ENCODE measurements at places on chromosomes 7 and 10. TPM values are rescaled to one million over a fixed set of nuclear protein-coding genes. Genes with fewer than 3 reads are reported as not detected.

DNA sequence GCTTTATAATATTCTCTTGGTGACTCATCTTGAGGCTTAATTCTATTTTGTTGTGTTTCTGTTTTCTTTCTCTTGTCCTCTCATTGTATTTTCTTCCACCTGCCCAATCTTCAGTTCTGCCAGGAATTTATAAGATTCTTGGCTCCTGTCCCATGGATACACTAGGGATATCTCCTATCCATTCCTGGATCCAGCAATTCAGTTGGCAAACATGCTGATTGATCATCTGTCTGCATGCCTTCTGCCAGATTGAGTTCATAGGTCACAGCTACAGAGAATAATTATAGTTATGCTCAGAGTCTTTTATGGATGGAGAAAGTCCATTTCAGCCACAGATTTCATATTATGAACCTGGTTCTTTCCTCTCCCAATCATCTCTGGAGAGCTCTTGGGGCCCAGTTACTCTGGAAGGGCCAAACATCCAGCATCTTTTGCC is 140.4 kb upstream of the MAGI2 start:
- H3K27ac ChIP-seq: no peak overlapping the region
- H3K27me3 ChIP-seq: no peaks in the 10 kb centered on the region
- DNase-seq: no peak

CHCHD1 gene
- polyA plus RNA-seq: 8.8 TPM

ZNF487 gene
- polyA plus RNA-seq: 14.8 TPM

GRCh38 chr10:125994601-125995000 is 98.2 kb downstream of the FANK1 start:
- H3K4me1 ChIP-seq: no peaks in the 10 kb centered on the region
- H3K27me3 ChIP-seq: peaks cover 3% of the 10 kb centered on the region
- H3K27ac ChIP-seq: no peak overlapping the region
- H3K36me3 ChIP-seq: no peaks in the 10 kb centered on the region
- no peak for DNase-seq

DNA sequence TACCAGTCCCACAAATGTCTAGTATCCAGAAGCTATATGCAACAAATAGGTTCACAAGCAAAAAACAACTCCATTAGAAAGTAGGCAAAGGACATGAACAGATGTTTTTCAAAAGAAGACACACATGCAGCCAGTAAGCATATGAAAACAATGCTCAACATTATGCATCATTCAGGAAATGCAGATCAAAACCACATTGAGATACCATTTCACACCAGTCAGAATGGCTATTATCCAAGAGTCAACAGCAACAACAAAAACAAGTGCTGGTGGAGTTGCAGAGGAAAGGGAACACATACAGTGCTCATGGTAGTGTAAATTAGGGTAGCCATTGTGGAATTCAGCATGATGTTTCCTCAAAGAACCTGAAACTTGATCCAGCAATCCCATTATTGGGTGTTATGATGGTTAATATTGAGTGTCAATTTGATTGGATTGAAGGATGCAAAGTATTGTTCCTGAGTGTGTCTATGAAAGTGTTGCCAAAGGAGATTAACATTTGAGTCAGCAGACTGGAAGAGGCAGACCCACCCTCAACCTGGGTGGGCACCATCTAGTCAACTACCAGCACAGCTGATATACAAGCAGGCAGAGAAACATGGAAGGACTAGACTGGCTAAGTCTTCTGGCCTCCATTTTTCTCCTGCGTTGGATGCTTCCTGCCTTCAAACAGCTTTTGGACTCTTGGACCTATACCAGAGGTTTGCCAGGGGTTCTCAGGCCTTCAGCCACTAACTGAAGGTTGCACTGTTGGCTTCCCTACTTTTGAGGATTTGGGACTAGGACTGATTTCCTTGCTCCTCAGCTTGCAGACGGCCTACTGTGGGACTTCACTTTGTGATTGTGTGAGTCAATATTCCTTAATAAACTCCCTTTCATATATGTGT is 218.4 kb upstream of the SEMA3D start:
- no peak overlapping the region for H3K4me3 ChIP-seq
- H3K27me3 ChIP-seq: no peaks in the 10 kb centered on the region

AVPI1 gene
- 4.0 TPM for polyA plus RNA-seq

DNA sequence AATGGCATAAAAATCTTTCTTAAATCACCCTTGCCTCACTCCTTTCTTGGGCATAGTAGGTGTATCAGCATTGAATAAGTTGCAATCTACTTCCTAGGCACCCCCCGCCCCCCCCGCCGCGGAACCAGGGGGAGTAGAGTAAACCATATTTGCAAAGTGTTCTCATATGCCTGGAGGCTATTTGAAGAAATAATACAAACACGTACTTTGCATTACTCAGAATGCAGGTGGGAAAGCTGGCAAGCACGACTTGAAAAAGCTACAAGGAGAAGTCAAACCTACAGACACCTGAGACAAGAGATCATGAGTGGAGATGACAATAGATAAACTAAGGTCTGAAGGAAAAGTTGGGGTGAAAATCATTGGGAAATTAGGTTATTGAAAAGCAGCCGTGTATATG is 65.6 kb downstream of the POM121L12 start:
- H3K4me3 ChIP-seq: no peak overlapping the region
- no peaks in the 10 kb centered on the region for H3K4me1 ChIP-seq
- no peaks in the 10 kb centered on the region for H3K36me3 ChIP-seq

- no peaks in the 10 kb centered on the region for H3K27me3 ChIP-seq
- no peaks in the 10 kb centered on the region for H3K4me1 ChIP-seq
- no peak overlapping the region for H3K27ac ChIP-seq
- no peak for DNase-seq
These were observed 43.2 kb downstream of the MCMBP start for GRCh38 chr10:119829429-119829828.

SYNPO2L gene
- 0.03 TPM for polyA plus RNA-seq

ITIH5 gene
- polyA plus RNA-seq: not detected

GOT1 gene
- polyA plus RNA-seq: 5.8 TPM

PNLIPRP1 gene
- not detected for polyA plus RNA-seq

- no peak for DNase-seq
- no peaks in the 10 kb centered on the region for H3K36me3 ChIP-seq
- H3K27me3 ChIP-seq: no peaks in the 10 kb centered on the region
- H3K27ac ChIP-seq: no peak overlapping the region
- no peaks in the 10 kb centered on the region for H3K4me1 ChIP-seq
These were observed 673.4 kb downstream of the AUTS2 start for GRCh38 chr7:70271617-70272081.

CLCN1 gene
- not detected for polyA plus RNA-seq

ADAM12 gene
- 0.04 TPM for polyA plus RNA-seq

UBE3C gene
- 17.8 TPM for polyA plus RNA-seq

DNA sequence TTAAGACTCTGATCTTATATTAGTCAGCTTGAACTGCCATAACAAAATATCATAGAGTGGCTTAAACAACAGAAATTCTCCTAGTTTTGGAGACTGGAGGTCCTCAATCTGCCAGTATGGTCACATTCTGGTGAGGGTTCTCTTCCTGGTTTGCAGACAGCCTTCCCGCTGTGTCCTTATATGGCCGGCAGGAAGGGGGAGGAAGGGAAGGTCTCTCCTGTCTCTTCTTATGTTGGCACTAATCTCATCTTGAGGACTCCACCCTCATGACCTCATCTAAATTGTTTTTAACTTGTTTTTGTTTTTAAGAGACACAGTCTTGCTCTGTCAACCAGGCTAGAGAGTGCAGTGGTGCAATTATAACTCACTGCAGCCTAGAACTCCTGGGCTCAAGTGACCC is 53.1 kb downstream of the VPS41 start:
- H3K4me3 ChIP-seq: no peak overlapping the region
- H3K27me3 ChIP-seq: no peaks in the 10 kb centered on the region
- H3K36me3 ChIP-seq: peaks cover under 1% of the 10 kb centered on the region

MORN4 gene
- polyA plus RNA-seq: 1.5 TPM

CALCR gene
- polyA plus RNA-seq: not detected

DNA sequence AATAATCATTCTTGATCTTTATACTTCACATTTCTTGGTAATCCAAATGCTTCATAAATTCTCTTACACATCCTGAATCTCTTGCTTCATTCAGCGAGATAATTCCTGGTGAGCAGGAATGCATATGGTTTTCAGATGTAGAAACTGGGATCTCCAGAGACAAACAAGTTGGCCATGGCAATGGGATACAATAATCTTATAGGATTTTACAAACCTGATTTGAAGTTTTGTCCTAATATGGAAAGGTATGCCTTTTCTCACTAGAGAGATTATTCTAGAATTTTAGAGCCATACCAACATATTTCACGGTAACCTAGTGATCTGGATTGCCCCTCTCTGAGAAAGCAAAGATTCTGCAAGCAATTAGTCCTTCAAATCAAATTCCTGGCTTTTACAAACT is 13.1 kb upstream of the TRDMT1 start:
- peaks cover 6% of the 10 kb centered on the region for H3K4me1 ChIP-seq
- no peak for DNase-seq
- H3K27ac ChIP-seq: no peak overlapping the region
- no peaks in the 10 kb centered on the region for H3K27me3 ChIP-seq

DNA sequence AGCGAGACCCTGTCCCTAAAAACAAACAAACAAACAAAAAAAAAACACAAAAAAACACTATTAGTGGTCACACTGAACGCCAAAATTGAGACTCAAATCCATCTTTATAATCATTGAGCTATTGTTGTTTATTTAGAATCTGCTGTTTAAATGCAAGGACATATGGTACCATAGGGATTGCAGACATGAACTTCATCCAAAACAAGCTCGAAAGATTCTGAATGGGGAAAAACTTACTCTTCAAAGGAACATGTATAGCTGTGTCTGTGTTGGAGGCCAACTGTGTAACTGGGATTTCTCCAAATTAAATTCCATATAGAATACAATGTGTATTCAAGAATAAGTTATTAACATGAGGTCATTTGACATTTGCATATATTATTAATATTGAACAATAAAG is 74.7 kb upstream of the GPR158 start:
- H3K36me3 ChIP-seq: no peaks in the 10 kb centered on the region
- H3K27ac ChIP-seq: no peak overlapping the region
- no peak for DNase-seq

ADARB2 gene
- 0.13 TPM for polyA plus RNA-seq
